Activated naive CD8-positive, alpha-beta T cell treated with anti-CD3 and anti-CD28 coated beads for 36 hours (primary cell): ENCODE measurements at places on chromosomes 7 and 10. TPM values are rescaled to one million over a fixed set of nuclear protein-coding genes. Genes with fewer than 3 reads are reported as not detected.

The DLX6 gene
- not detected for total RNA-seq

The TUBAL3 gene
- total RNA-seq = not detected

The LDB1 gene
- 68.0 TPM for total RNA-seq

The ANAPC16 gene
- 81.8 TPM for total RNA-seq

The LRRN3 gene
- total RNA-seq = 89.3 TPM

The GATA3 gene
- 8.4 TPM for total RNA-seq

The PSMA2 gene
- 207 TPM for total RNA-seq

The PRLHR gene
- total RNA-seq = not detected

The ZNF488 gene
- 0.33 TPM for total RNA-seq

The CALCR gene
- total RNA-seq = not detected

The PLA2G12B gene
- total RNA-seq = not detected

DNA sequence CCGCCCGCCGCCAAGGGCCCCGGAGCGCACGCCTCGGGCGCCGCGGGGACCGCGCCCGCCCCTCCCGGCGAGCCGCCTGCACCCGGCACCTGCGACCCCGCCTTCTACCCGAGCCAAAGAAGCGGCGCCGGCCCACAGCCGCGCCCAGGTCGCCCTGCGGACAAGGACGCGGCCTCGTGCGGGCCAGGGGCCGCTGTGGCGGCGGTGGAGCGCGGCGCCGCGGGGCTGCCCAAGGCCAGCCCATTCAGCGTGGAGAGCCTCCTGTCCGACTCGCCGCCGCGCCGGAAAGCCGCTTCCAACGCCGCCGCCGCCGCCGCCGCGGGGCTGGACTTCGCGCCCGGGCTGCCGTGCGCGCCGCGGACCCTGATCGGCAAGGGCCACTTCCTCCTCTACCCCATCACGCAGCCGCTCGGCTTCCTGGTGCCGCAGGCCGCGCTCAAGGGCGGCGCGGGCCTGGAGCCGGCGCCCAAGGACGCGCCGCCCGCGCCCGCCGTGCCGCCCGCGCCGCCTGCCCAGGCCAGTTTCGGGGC lies 3.5 kb downstream of the UNCX start:
- no peak overlapping the region for H3K4me3 ChIP-seq
- no peak for DNase-seq

DNA sequence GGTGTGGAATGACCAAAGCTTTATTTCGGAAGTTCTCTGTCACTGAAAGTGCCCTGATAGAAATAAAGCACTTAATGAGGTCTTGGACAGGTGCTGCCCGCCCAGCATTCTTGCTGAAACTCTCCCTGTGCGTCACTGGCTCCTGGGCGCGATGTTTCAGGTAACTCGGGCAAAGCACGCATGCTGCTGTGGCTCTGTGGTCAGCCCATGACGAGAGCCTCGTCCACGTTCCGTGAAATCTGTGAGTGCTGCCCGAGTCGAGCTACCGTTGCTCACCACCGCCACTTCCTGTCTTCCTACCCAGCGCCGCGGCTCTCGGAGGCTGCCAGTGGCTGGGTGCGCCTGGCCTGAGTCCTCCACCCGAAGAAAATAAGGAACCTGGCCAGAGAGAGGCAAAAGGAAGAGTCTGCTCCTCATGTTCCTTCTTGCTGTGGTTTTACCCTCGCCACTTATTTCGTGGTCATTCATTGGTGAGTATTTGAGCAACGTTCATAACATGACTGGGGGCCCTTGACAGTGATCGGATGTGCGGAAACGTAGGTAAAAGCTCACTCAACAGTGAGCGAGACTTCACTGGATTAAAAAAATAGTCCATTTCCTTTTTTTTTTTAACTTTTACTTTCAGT lies 95.5 kb downstream of the MAP3K8 start:
- H3K4me1 ChIP-seq = peaks cover 55% of the 10 kb centered on the region
- H3K27me3 ChIP-seq = no peaks in the 10 kb centered on the region
- no peaks in the 10 kb centered on the region for H3K36me3 ChIP-seq
- H3K27ac ChIP-seq = peak overlapping the region; percentile 95

GRCh38 chr10:11207560-11207844 lies 189.8 kb downstream of the CELF2 start:
- H3K27ac ChIP-seq = peak overlapping the region; percentile 96
- peaks cover 83% of the 10 kb centered on the region for H3K36me3 ChIP-seq
- H3K27me3 ChIP-seq = no peaks in the 10 kb centered on the region
- no peak for DNase-seq
- H3K4me1 ChIP-seq = peaks cover 97% of the 10 kb centered on the region
- peak overlapping the region; percentile 36 for H3K4me3 ChIP-seq

DNA sequence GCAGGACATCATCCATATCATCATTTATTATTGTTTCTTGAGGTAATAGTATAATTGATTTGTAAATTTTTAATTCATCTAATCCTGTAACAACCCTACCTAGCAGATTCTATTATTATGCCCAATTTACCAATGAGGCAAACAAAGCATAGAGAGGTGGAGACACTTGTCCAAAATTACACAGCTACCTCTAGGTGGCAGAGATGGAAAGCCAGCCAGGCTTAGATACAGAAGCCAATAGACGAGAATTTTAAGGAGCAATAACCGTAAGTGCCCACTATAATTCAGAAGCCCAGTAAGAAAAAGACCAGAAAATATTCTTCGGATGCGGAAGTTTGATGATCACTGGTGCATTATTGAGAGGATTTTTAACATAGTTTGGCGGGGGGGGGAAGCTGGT lies 54.0 kb downstream of the ANK3 start:
- H3K36me3 ChIP-seq = no peaks in the 10 kb centered on the region
- no peak overlapping the region for H3K4me3 ChIP-seq
- H3K27me3 ChIP-seq = peaks cover 4% of the 10 kb centered on the region
- H3K4me1 ChIP-seq = no peaks in the 10 kb centered on the region
- H3K27ac ChIP-seq = no peak overlapping the region

- peaks cover 2% of the 10 kb centered on the region for H3K4me1 ChIP-seq
- DNase-seq = no peak
- no peaks in the 10 kb centered on the region for H3K27me3 ChIP-seq
- no peak overlapping the region for H3K4me3 ChIP-seq
- no peak overlapping the region for H3K27ac ChIP-seq
These were observed 362.5 kb upstream of the ZMIZ1 start for GRCh38 chr10:78706256-78706655.

DNA sequence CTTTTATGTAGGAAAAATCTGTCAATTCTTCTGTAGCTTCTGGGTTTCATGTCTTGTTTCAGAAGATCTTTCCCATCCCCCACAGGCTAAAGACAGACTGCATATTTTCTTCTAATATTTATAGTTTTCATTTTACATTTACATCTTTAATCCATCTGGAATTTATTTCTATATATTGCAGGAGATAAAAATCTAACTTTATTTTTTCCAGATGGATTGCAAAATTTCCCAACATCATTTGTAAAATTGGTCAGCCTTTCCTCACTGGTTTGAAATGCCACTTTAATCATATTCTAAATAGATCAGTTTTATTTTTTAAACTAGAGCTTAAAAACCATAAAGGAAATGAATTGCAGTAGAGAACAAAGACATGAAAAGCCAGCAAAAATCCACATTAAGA lies 46.9 kb downstream of the TMEM26 start:
- no peaks in the 10 kb centered on the region for H3K4me1 ChIP-seq
- H3K27me3 ChIP-seq = no peaks in the 10 kb centered on the region
- H3K27ac ChIP-seq = no peak overlapping the region
- no peak overlapping the region for H3K4me3 ChIP-seq
- no peak for DNase-seq
- H3K36me3 ChIP-seq = no peaks in the 10 kb centered on the region

- peaks cover 18% of the 10 kb centered on the region for H3K4me1 ChIP-seq
- no peak overlapping the region for H3K27ac ChIP-seq
- no peak overlapping the region for H3K4me3 ChIP-seq
- H3K36me3 ChIP-seq = no peaks in the 10 kb centered on the region
- peak; percentile 77 for DNase-seq
These were observed 58.2 kb upstream of the LYZL2 start for GRCh38 chr10:30687698-30688213.

GRCh38 chr7:50329775-50330174 lies 25.3 kb downstream of the IKZF1 start:
- peaks cover 58% of the 10 kb centered on the region for H3K36me3 ChIP-seq
- no peak for DNase-seq
- peak overlapping the region; percentile 82 for H3K27ac ChIP-seq
- H3K4me3 ChIP-seq = peak overlapping the region; percentile 29
- peaks cover 66% of the 10 kb centered on the region for H3K4me1 ChIP-seq

DNA sequence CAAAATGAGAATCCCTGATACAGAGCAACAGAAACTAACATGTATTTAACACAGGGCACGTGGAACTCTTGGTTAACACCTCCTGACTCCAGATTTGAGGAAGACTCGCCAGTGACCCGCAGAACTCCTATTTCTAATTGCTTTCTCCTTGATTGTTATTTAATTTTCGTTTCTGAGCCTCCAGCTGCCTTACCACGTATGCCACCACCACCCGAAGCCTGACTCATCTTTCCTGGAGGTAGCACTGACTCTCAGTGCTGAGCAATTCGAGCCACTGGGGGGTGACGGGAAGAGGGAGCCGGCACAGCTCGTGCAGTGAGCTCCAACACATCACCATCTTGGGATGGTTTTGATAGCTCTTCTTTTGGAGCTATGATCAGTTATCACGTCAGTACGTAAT lies 273.9 kb upstream of the MGMT start:
- DNase-seq = peak; percentile 26
- H3K27me3 ChIP-seq = peaks cover 8% of the 10 kb centered on the region
- no peak overlapping the region for H3K4me3 ChIP-seq
- H3K36me3 ChIP-seq = no peaks in the 10 kb centered on the region
- H3K4me1 ChIP-seq = peaks cover 11% of the 10 kb centered on the region

DNA sequence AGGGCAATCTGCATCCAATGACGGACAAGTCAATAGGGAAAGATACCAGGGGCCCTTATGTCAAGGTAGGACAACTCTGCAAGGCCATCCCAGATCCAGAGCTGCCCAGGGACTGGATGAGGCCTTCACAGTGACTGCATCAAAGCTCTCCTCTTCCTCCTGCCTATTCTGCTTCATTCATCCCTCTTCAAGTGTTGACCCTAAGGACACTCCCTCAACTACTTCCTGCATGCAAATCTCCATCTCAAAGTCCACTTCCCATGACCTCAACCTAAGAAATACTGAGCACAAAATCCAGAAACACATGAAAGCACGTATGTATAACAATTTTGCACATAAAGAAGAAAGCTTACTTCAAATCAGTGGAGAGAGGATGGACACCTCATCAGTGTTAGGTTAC lies 182.3 kb downstream of the AVL9 start:
- no peaks in the 10 kb centered on the region for H3K36me3 ChIP-seq
- H3K27me3 ChIP-seq = peaks cover 2% of the 10 kb centered on the region
- no peak overlapping the region for H3K4me3 ChIP-seq
- H3K4me1 ChIP-seq = peaks cover 18% of the 10 kb centered on the region
- no peak for DNase-seq
- H3K27ac ChIP-seq = no peak overlapping the region

DNA sequence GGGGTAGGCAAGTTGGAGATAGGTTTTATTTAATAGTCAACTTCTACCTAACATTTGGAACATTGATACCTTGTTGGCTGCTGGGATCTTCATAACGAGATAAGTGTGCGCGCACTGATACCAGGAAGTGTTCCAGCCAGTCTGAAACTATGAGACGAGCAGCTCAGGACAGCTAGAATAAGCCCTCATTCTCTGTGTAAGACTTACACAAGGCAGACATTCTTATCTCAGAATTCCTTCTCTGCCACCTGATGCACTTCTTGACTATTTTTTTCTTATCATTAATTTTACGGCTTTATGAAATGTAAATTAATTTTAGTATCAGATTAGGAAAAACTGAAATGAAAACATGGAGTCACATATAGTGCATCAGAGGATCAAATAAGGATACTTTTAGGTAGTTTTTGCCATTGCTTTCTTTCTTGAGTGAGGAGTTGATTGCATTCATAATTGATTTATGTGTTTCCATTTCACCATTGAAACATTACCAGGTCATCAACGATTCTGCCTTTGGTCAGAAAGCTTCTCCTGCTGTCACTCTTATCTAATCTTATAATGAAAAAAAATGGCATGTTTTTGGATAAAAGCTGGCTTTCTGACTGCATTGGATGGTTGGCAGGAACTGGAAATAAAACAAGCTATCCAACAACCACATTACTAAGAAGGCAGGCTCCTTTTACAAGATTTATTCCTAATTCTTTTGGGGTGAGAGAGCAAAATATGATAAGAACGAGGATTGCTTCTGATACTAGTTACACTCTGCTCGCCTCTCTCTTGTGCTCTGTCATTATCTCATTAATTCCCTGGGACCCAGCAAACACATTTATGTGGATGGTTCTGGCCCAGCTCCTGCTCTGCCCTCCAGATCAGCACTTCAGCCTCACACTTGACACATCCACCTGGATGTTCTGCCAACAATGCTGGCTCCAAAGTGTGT lies 40.4 kb upstream of the ABCB5 start:
- no peak overlapping the region for H3K27ac ChIP-seq
- no peak overlapping the region for H3K4me3 ChIP-seq
- no peak for DNase-seq
- H3K36me3 ChIP-seq = no peaks in the 10 kb centered on the region
- no peaks in the 10 kb centered on the region for H3K4me1 ChIP-seq
- no peaks in the 10 kb centered on the region for H3K27me3 ChIP-seq

DNA sequence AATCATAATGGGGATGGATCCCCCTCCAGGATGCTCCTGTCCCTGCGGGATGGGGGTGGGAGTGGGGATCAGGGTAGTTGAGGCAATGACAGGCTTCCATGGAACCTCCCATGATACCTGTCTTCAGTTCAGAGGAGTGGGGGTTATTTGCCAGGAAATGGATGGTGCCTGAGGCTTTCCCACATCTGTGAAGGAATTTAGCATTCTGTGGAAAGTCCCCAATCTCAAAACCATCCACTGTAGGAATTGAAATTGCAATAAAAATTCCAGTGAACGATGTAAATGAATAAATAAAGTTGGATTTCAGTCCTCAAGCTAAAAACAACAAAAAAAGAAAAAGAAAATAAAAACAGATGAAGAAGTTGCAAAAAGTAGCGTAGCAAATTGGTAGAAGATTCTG lies 81.9 kb downstream of the CHRM2 start:
- no peak overlapping the region for H3K27ac ChIP-seq
- no peaks in the 10 kb centered on the region for H3K36me3 ChIP-seq
- H3K4me3 ChIP-seq = no peak overlapping the region
- H3K4me1 ChIP-seq = no peaks in the 10 kb centered on the region
- H3K27me3 ChIP-seq = no peaks in the 10 kb centered on the region

DNA sequence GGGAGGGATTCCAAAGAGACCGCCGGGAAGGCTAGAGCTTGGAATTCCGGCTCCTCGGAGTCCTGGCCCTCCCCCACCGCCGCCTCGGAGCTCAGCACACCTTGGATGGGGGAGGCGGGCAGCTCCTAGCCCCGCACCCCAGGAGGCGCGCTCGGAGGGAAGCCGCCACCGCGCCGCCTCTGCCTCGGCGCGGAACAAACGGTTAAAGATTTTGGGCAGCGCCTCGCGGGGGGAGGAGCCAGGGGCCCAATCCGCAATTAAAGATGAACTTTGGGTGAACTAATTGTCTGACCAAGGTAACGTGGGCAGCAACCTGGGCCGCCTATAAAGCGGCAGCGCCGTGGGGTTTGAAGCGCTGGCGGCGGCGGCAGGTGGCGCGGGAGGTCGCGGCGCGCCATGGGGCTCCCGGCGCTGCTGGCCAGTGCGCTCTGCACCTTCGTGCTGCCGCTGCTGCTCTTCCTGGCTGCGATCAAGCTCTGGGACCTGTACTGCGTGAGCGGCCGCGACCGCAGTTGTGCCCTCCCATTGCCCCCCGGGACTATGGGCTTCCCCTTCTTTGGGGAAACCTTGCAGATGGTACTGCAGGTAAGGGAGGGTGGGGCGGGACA lies at the start of gene CYP26A1:
TSS of gene CYP26A1 (plus strand) at position 355 of the 608 bp plus-strand sequence. CDS start at position 397, 42 bp downstream.
- no peaks in the 10 kb centered on the region for H3K36me3 ChIP-seq
- no peak within 1 kb of the TSS for H3K27ac ChIP-seq
- H3K4me1 ChIP-seq = peaks cover 32% of the 10 kb centered on the region
- peaks cover 95% of the 10 kb centered on the region for H3K27me3 ChIP-seq
- no peak for DNase-seq
